Left cardiac atrium (tissue), 4 donors: ENCODE measurements at places on chromosomes 16 and 17. TPM values are rescaled to one million over a fixed set of nuclear protein-coding genes. Genes with fewer than 3 reads are reported as not detected.

Gene DERL2
- 32.9 TPM for total RNA-seq

Gene ACSM5
- 3.6 TPM for total RNA-seq

Gene HOXB7
- 0.44 TPM for total RNA-seq

Gene RNF43
- total RNA-seq: 4.0 TPM

Gene RNF222
- total RNA-seq: not detected

Gene MRC2
- 57.5 TPM for total RNA-seq

DNA sequence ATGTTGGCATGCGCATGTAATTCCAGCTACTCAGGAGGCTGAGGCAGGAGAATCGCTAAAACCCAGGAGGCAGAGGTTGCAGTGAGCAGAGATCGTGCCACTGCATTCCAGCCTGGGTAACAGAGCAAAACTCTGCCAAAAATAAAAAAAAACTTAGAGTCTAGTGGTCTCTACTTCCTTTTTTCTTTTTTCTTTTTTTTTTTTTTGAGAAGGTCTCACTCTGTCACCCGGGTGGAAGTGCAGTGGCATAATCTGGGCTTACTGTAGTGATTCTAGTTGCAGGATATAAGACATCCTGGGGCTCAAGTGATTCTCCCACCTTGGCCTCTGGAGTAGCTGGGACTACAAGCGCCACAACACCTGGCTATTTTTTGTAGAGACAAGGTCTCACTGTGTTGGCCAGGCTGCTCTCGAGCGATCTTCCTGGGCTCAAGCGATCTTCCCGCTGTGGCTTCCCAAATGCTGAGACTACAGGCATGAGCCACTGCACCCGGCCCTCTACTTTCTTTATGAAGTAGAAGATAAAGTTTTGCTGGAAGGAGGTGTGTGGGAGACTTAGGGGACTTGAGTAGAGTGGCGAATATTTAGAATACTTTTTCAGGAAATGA is 47.9 kb upstream of the TAOK1 start:
- no peak for DNase-seq

GRCh38 chr17:79892457-79893241 is 53.4 kb upstream of the CBX4 start:
- DNase-seq: no peak

DNA sequence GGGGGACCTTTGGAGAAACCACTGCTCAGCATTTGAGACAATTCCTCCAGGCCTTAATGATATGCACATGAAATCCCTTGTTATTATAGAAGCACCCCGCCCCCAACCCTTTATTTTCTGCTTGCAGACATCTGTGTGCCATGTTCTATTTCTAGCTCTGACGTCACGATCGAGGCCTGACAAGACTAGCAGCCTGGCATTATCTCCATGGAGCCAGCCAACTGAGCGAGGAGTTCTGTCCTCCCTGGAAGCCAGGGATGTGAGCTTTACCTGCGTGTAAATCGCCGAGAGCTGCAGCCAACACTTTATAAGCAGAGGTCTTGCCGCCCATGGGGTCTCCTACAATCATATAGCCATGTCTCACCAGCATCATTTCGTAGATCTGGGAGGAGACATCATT is 116.9 kb downstream of the DNAH3 start:
- DNase-seq: peak; percentile 39
